Thyroid gland (tissue), 4 donors: ENCODE measurements at places on chromosomes 16 and 17.

GRCh38 chr16:50547340-50548124 is 664 bp upstream of the NKD1 start:
- H3K27me3 ChIP-seq = no peaks in the 10 kb centered on the region
- DNase-seq = peak; percentile 34
- H3K4me1 ChIP-seq = peaks cover 13% of the 10 kb centered on the region
- no peaks in the 10 kb centered on the region for H3K36me3 ChIP-seq
- peak overlapping the region; percentile 62 for H3K4me3 ChIP-seq

DNA sequence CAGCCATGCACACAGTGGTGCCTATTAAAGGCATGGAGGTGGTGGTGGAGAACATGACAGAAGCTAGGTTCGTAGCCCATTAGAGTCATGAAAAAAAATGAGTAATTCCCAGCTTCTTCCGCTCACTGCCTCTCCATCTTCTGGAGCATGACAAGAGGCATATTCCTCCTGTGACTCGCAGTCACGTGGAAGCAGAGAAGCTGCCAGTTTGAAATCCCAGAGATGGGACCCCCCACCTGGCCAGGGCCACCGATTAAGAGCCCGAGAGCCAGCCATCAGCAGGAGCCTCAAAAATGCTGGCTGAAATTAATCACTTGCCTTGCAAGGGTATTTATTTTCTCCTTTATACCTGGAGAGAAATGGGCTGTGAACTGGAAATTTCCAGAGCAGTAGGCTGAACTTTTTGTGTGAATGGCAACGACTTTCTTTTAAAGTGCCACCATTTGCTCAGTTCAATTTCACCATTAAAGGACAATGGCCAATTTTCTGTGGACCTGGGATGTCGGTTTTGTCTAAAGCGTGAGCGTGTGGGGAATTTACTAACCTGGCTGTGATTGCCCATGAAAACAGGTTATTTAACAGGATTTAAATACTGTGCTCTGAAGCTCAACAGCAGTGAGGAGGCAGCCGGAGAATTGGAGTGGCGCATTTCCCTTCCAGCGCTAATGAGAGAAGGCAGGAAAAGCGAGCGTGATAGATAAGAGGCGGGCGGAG is 189.7 kb upstream of the SDK2 start:
- H3K4me3 ChIP-seq = no peak overlapping the region
- no peak overlapping the region for H3K27ac ChIP-seq
- no peaks in the 10 kb centered on the region for H3K36me3 ChIP-seq
- no peaks in the 10 kb centered on the region for H3K4me1 ChIP-seq
- H3K27me3 ChIP-seq = no peaks in the 10 kb centered on the region
- DNase-seq = peak; percentile 39

DNA sequence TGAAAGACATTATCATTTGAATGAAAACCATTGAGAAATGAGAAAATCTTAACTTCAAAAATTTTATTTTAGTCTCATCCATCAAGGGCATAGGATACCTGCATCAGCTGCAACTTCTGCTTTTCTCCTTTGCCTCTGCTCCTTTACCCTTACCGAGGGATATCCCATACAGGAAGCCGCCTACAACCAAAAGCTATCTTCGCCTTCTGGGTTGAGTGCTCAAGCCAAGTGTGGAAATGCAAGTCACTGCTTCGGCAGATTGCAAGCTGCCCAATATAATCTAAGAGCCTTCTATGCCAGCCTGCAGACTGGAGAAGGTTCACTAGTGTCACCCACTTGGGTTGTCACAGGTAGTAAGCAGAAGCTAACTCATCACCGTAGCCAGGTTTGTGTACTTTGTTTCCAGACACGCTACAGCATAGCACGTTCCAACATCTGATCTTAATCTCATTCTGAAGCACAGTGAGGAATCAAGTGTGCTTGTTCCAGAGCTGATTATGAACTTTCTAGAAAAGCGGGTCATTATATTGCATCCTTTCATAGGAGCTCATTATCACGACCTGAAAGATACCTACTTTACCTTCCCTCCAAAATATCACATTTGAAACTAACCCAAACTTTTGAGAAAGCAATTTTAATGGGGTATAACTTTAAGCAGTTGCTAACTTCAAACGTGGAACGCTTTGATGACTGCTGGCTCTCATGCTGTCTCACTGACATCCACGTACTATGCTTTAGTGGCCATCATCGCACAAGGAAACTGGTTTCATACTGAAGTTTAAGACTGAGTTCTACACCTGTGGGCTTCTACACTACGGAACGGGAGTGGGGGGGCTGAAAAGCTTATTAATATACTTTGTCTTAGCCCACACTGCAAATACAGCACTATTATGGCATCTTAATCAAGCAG is 8.0 kb upstream of the UNK start:
- no peaks in the 10 kb centered on the region for H3K27me3 ChIP-seq
- peak overlapping the region; percentile 34 for H3K27ac ChIP-seq
- H3K36me3 ChIP-seq = peaks cover 12% of the 10 kb centered on the region

DNA sequence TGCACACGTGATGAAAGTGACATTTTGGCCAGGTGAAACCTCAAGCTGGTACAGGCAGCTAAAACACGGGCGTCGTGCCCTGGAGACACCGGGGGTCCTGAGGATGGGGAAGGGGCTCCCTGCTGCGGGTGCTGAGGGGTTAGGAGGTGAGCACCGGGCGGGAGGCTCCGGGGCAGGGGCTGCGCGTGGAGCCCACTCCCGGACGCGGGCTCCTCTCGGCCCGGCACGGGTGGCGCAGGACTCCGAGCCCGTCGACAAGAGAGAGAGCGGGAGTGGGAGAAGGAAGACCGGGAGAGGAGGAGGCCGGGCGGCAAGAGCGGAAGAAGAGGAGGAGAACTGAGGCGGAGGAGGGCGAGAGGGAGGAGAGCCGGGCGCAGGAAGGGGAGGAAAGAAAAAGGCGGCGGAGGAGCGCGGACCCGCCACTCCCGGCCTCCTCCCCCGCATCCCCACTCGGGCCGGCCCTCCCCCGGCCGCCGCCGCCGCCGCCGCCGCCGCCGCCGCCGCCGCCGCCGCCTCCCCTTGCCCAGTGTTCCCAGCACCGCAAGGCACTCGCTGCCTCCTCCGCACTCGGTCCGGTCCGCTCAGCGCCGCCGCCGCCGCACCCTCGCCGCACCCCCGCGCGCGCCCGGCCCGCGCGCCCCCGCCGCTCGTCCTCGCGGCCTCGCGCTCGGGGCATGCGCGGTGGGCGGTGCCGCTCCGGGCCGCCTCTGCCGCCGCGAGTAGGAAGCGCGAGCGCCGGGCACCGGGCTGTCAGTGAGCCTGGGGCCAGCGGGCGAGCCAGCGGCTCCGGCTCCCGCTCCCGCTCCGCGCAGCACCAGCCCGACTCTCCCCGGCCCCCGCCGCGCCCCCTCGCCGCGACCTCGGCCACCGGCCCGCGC is at the start of gene PRKCA:
TSS of gene PRKCA (plus strand) at position 750 of the 878 bp plus-strand sequence.
- no peaks in the 10 kb centered on the region for H3K36me3 ChIP-seq
- H3K4me1 ChIP-seq = peaks cover 18% of the 10 kb centered on the region
- DNase-seq = peak; percentile 71
- peak within 1 kb of the TSS; percentile 63 for H3K4me3 ChIP-seq

DNA sequence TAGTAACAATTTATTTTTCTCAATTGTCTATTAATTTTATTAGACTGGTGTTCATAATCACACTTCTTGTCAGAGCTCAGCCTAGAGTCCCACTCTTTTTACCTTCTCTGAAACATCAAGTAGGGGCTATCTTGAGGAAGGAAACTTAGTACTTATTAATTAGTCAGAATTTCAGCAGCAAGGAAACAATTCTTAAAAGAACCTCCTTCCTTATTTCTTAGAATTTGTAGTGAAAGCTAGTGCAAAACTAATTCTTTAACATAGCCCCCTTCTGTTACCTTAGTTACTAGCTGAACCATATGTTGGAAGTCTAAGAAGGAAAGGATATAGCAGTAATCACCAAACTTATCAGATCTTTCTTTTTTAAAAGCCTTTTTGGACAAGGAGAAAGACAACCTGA is 35.2 kb downstream of the MAP2K4 start:
- peaks cover 19% of the 10 kb centered on the region for H3K4me1 ChIP-seq
- no peaks in the 10 kb centered on the region for H3K27me3 ChIP-seq
- no peak overlapping the region for H3K4me3 ChIP-seq
- H3K27ac ChIP-seq = no peak overlapping the region

DNA sequence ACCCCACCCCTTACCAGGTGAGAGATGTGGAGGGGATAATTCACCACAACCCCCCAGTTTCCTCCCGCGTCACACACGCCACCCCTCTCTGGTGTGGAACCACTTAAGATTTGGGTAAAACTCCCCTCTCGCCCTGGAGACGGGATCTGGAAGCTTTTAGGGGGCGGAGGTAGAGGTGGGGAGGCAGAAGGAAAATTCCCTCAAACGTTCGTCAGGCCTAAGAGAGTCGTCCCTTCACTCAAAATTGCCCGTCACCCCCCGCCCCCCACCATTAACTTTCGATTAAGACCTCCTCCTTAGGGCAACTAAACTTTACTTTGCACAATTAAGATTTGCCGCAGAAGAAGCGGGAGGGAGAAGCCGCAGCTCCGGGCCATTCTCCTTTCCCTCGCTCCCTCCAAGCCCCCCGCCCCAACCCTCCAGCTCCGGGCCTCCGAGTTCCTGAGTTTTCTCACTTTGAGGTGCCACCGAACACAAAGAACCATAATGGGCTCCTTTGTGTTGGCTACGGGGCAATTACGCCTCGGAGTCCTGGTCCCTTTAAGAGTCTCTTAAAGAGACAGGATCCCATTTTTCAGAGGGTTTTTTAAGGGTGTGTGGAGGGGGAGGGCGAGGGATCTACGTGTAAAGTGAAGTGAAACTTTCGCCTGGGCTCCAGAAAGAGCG is 985 bp upstream of the FZD2 start:
- no peaks in the 10 kb centered on the region for H3K36me3 ChIP-seq
- no peaks in the 10 kb centered on the region for H3K27me3 ChIP-seq
- H3K4me3 ChIP-seq = peak overlapping the region; percentile 35
- DNase-seq = peak; percentile 35
- H3K27ac ChIP-seq = peak overlapping the region; percentile 69

- H3K36me3 ChIP-seq = no peaks in the 10 kb centered on the region
- H3K27me3 ChIP-seq = no peaks in the 10 kb centered on the region
- H3K27ac ChIP-seq = peak overlapping the region; percentile 9
- no peak for DNase-seq
- no peak overlapping the region for H3K4me3 ChIP-seq
These were observed 164.6 kb downstream of the CHD9 start for GRCh38 chr16:53219371-53219770.

DNA sequence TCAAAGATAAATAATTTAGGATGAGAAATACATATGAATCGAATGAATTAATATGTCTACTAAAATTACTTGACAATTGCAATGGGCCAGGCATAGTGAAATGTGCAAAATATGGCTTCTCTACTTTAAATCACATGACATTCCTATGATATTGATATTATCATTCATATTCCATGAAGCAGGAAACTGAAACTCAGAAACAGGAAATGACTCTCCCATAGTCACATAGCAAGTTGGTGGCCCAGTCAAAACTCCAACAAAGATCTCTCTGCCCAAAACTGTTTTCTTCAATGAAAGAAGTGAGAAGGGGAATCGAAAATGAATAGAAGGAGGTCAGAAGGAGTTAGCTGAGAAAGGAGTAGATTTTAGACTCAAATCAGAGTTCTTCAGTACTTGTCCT is 272.2 kb downstream of the CDH8 start:
- no peaks in the 10 kb centered on the region for H3K4me1 ChIP-seq
- no peaks in the 10 kb centered on the region for H3K36me3 ChIP-seq
- no peak overlapping the region for H3K27ac ChIP-seq

GRCh38 chr17:72467841-72468653 is 347.2 kb downstream of the SOX9 start:
- DNase-seq = peak; percentile 73
- H3K27ac ChIP-seq = peak overlapping the region; percentile 96
- no peaks in the 10 kb centered on the region for H3K36me3 ChIP-seq
- no peaks in the 10 kb centered on the region for H3K27me3 ChIP-seq
- H3K4me3 ChIP-seq = no peak overlapping the region

DNA sequence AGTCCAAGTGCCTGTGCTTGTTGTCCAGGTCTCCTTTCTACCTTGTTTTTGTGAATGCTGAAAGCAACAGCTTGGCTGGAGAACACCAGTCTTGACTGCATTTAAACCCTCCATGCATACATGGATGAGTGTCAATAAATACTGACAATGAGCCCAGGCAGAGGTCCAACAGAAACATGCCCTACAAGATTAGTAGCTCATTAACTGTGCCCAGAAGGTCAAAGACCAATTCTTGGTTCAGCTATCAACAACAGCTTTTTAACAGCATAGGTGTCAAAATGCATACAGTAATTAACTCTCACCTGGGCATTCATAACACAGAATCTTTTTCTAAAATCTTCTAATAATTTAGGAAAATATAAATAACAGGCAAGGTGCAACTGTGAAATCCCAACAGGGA is 63.2 kb downstream of the N4BP1 start:
- H3K4me3 ChIP-seq = no peak overlapping the region
- no peak for DNase-seq
- no peaks in the 10 kb centered on the region for H3K27me3 ChIP-seq
- no peak overlapping the region for H3K27ac ChIP-seq
- peaks cover 15% of the 10 kb centered on the region for H3K4me1 ChIP-seq

- no peaks in the 10 kb centered on the region for H3K36me3 ChIP-seq
- no peaks in the 10 kb centered on the region for H3K27me3 ChIP-seq
- DNase-seq = no peak
- peak overlapping the region; percentile 90 for H3K27ac ChIP-seq
These were observed 49.5 kb upstream of the MRPS23 start for GRCh38 chr17:57899391-57899790.

GRCh38 chr16:77585379-77586251 is 136.7 kb upstream of the NUDT7 start:
- DNase-seq = no peak
- H3K27ac ChIP-seq = no peak overlapping the region
- no peak overlapping the region for H3K4me3 ChIP-seq
- no peaks in the 10 kb centered on the region for H3K27me3 ChIP-seq
- no peaks in the 10 kb centered on the region for H3K36me3 ChIP-seq

GRCh38 chr17:3818786-3819185 is 17.8 kb upstream of the ITGAE start:
- no peak for DNase-seq
- peaks cover 87% of the 10 kb centered on the region for H3K36me3 ChIP-seq
- no peaks in the 10 kb centered on the region for H3K27me3 ChIP-seq
- no peaks in the 10 kb centered on the region for H3K4me1 ChIP-seq
- no peak overlapping the region for H3K27ac ChIP-seq
- no peak overlapping the region for H3K4me3 ChIP-seq

- DNase-seq = no peak
- H3K27me3 ChIP-seq = no peaks in the 10 kb centered on the region
- H3K27ac ChIP-seq = no peak overlapping the region
- H3K4me3 ChIP-seq = no peak overlapping the region
- no peaks in the 10 kb centered on the region for H3K36me3 ChIP-seq
These were observed 643.0 kb downstream of the MAF start for GRCh38 chr16:78957317-78958100.

DNA sequence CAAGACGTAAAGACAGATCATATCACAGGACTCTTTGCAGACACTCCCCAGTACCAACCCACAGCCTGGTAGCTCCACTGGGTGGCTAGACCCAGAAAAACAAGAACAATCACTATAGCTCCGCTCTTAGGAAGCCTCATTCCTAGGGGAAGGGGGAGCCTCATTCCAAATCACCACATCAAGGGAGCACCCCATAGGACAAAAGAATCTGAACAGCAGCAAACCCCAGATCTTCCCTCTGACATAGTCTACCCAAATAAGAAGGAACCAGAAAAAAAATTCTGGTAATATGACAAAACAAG is 237.8 kb downstream of the CEP112 start:
- no peaks in the 10 kb centered on the region for H3K27me3 ChIP-seq
- no peaks in the 10 kb centered on the region for H3K4me1 ChIP-seq
- DNase-seq = no peak
- no peaks in the 10 kb centered on the region for H3K36me3 ChIP-seq

- no peaks in the 10 kb centered on the region for H3K27me3 ChIP-seq
- no peak overlapping the region for H3K4me3 ChIP-seq
- no peak for DNase-seq
- no peaks in the 10 kb centered on the region for H3K36me3 ChIP-seq
These were observed 521.7 kb upstream of the EEF2KMT start for GRCh38 chr16:5619304-5619703.
